ENCODE measurements at places on chromosomes 2 and 18.

DNA sequence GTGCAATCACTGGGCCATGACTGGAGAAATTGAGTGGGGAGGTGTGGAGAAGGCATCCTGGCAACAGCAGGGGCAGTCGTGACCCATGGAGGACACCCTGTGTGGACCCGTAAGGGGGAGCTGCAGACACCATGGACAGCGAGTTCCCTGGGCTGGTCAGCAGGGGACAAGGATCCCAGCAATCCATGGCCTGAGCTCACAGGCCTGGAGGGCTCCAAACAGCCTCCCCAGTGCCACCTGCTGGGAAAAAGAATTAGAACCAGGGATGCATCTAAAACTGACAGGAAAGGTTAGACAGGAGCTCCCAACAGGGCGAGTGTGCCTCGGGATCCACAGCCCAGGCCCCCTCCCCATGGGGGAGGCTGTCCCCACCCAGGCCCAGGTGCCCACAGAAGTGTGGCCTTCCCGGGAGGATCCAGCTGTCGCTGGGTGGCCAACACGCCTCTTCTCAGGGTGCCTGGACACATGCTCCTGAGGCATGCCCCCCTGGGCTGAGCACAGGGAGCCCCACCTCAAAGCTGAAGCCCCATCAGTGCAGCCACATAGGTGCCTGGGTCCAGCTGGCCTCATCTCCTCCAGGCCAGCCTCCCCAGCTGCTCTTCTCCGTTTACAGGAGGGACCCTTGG, 20.5 kb upstream of the KIF1A start:
- DNase-seq, result peak; percentile 76

DNA sequence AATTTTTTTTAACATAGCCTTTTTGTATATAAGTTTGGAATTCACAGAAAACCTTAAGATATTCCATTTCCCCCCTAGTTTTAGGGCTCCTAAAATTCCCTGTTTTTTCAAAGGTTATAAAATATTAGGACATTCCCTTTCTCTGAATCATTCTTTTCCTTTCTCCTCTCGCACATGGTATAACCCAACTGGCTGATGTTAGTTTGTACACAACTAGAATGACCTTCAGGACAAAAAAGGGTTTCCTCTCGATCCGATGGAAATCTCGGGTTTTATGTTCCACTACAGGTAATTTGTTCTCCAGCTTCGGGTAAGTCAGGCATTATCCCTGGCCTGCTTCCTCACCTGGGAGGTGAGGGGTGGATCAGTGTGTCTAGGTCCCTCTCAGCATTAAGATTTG, 215.1 kb downstream of the LDLRAD4 start:
- no peak for DNase-seq

- DNase-seq, result no peak
These were observed 220.6 kb upstream of the LRRTM1 start for GRCh38 chr2:80525152-80525551.

DNA sequence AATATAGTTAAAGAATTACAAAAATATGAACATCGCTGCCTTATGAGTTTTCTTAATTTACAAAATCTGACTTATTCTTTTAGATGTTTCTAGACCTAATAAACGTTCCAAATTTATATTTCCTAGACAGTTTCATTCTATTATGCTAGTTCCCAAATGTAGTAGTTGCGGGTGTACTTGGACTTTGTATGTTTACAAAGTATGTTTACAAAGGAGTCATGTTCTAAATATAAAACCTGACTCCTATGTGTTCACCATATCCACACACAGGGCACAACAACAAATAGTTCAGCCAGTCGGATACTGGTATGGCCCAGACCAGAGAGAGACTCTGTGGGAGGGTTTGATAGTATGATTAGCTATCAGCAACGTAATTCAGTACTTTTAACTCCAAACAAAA, 230.7 kb downstream of the KCNH7 start:
- DNase-seq, result no peak

GRCh38 chr2:207734264-207734635, 22.8 kb downstream of the CCNYL1 start:
- DNase-seq, result no peak

DNA sequence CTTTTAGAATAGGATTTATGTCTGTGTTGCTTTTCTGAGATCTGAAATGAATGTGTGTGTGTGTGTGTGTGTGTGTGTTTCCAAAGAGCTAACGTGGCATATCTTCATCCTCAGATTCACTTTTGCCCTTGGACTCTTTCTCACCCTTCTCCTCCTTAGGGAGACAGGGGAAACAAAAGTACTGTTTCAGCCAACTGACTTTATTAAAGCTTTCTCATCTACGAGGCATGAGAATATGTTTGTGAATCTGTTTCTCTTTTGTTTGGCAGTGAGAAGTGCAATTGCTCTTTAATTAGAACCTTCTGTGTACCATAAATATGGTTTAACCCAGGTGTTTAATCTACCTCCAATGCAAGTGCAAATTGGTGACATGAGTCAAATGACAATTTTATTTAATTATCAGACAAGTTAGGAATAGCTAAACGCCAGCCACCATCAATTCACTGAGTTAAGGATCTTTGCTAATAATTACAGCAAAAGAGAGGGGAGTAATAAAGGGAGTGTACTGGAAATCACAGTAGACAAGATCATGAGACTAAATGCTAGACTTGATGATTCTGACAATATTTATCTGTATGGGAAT, 186.4 kb upstream of the COL3A1 start:
- DNase-seq, result no peak

DNA sequence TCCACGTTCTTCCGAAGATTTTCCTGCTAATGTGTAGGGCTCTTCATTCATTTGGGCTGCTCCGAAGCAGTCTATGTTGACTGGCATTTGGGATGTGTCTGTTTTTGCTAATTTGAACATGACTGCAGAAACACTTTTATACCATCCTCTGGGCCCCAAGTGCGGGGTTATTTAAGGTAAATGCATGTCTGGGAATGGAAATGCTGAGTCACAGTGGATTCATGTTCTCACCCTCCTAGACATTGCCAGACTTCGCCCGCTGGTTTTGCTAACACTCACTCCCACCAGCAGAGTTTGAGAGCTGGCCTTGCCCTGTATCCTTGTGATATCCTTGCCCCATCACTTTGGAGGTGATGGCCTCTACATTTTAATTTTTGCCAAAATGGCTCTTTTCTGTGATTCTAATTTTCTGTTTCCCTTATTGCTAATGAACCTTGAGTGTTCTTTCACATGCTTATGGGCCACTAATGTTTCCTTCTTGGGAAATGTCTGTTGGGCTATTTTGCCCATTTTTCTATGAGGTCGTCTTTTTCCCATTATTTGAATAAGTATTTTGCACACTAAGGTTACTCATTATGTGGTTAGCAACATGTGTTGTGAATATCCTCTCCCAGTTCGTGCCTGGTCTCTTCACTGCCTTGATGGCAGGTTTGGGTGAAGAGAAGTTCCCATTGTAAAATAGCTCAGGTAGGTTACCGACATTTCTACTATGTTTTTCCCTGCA, 204.1 kb downstream of the GLI2 start:
- no peak for DNase-seq

DNA sequence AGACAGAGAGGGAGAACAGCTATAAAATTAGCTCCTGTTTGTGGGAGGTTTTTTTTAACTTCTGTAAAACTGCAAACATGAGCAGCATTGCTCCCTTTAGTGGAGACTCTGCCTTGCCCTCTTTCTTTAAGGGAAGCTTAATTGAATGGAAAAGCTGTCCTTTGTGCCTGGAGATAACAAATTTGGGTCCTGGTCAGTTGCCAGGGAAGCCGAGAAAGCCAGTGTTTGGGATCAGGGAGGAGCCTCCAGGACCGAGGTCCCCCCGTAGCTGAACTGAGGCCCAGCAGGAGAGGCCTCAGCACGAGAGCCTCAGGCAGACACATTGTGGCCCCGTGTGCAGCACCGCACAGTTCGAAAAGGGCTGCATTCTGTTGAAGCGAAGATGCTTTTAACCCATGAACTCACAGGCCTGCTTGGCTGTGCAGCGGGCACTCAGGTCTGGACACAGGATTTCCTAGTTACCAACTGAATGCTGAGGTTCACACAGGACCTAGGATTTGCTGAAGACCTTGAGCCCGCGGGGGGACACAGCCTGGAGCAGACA, 369.7 kb downstream of the DCDC2C start:
- no peak for DNase-seq

GRCh38 chr2:233449081-233449901, 95.0 kb downstream of the DGKD start:
- no peak for DNase-seq

DNA sequence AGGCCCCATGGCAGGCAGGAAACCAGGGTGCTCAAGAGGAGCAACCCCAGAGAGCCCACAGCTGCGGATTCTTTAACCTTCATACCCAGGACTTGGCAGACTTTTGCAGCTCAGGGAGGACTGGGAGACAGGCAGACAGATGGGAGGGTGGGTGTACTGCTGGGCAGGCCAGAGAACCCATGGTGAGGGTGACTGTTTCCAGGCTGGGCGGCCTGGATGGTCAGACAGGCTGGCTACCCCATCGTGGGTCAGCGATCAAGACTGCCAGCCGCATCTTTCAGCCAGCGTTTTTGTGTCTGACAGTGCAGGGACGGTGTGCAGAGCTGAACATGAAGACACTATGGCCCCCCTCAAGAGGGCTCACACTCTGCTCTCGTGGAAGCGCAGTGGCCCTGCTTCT, 82.2 kb downstream of the MARCO start:
- DNase-seq, result no peak

DNA sequence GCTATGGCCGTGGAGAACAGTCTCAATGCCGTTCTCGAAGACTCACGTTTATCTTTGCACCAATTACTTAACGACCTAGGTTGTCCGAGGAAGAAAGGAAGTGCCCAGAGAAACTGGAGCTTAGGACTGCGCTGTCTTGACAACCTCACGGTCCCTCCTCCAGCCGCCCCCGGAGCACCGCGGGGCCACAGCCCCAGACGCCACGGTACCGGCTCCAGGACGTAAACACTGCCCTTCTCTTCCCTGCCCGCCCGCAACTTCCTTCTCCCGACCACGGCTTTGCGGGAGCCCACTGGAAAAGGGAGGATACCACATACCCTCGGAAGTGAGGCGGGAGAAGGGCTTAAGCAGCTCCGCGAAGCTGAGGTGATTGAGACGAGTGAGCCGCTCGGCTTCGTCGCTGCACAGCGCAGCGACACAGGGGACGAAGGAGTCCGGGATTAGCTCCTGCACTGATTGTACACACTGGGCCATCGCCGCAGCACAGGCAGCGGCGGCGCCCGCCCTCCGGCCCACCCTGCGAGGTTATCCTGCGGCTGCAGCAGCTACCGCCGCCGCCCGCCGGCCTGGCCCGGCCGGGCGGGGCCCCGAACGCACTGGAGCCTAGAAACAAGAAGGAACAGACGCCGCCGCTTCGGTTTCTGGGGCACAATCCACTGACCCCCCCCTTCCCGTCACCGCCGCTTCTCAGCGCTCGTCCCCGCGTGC, 483 bp downstream of the TRAPPC8 start:
- DNase-seq, result no peak

- no peak for DNase-seq
These were observed 155.4 kb upstream of the VRK2 start for GRCh38 chr2:57891086-57891712.

DNA sequence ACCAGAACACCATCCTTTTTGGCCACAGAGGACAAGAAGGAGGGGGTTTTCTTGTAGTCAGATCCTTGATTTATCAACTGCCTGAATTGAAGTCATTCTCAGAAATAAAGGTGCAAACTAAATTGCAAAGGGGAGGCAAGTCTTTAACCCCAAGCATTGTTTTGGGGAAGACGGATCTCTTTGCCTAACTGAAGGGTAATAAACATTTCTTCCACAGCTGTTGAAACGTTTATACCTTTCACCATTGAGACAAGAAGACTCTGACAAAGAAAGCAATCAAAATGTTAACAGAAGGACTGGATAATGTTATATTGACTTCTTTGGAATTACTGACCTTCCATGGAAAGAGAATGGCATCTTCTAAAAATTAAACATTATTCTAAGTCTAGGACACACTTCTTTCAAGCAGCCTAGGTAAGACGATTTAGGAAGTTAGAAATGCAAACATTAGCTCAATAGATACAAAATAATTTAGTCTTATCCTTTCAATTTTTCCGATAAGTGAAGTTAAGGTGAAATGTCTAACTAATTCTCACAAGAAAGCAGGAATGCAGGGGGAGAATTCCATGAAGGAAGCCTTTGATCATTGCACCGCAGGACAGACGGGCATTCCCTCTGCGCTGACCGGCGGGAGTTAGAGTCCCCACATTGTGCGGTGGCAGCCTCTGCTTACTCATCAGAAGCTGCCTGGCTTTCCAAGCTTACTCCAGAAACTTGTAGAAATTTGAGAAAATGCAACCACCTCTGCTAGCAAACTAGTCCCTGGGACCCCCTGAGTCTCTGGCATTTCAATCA, 69.4 kb upstream of the COPS8 start:
- no peak for DNase-seq

DNA sequence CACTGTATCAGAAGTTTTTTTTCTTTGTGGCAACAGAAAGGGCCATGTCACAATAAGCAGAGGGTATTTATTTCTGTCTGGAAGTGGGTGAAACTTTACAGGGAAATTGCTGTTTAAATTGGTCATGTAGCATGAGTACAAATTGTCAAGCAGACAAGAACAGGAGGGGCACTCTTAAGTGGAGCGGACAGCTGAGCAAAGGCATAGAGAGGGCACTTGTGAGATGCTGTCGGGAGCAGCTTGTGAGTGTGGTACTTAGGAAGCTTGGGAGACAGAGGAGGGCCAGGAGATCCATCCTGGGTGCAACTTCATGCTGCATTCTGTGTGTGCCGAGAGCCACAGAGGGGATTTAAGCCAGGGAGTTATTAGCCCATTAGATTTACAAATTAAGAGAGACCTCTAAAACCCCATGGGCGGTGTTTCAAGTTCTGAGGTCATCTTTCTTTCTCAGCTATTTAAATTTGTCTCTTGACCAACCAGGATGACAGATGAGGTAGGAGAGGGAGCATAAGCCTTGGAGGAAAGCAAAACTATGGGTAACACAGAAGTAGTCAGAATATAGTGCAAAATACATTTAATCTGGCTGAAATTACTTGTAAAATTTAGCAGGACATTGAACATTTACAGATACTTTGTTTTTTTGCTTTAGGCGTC, 30.4 kb downstream of the INPP4A start:
- no peak for DNase-seq

DNA sequence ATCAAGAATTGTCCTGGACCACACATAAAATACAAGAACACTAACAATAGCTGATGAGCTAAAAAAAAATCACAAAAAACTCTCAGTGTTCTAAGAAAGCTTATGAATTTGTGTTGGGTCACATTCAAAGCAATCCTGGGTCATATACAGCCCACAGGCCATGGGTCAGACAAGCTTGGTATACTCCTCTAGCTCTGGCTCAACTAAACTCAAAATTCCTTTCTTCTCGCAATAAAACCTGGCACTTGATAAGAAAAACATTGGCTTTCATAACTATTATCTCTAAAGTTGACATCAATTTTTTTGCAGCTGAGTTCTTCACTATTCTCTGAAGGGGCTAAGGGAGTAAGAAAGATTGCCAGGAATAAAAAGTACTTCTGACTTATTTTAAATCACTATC, 38.3 kb downstream of the FBXO48 start:
- no peak for DNase-seq

GRCh38 chr2:129296396-129296795, 683.1 kb upstream of the RAB6C start:
- DNase-seq, result no peak
